Liver (tissue), 10 donors: ENCODE measurements at places on chromosomes 6 and 20. TPM values are rescaled to one million over a fixed set of nuclear protein-coding genes. Genes with fewer than 3 reads are reported as not detected.

- DNase-seq: no peak
These were observed 6.8 kb upstream of the ADTRP start for GRCh38 chr6:11785415-11785773.

GRCh38 chr6:6825193-6825784 lies 236.8 kb downstream of the LY86 start:
- DNase-seq: no peak

Gene ADGRF4
- polyA plus RNA-seq: not detected

DNA sequence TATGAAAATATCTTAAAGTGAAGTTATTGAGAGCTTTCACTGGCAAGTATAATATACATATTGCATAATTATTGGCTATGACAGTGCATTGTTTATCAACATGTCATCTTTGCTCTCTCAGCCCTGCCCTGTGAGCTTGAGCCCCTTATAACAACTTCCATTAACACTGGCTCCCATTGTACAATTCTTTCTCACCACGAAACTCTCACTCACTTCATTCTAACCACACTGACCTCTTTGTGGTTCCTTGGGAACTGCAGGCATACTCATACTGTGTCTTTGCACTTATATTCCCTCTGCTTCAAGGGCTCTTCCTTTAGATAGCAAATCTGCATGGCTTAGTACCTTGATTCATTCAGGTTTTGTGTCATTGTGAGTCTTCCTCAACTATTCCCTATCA lies 411.8 kb downstream of the CDKAL1 start:
- DNase-seq: no peak

Gene MTHFD1L
- 2.1 TPM for polyA plus RNA-seq

DNA sequence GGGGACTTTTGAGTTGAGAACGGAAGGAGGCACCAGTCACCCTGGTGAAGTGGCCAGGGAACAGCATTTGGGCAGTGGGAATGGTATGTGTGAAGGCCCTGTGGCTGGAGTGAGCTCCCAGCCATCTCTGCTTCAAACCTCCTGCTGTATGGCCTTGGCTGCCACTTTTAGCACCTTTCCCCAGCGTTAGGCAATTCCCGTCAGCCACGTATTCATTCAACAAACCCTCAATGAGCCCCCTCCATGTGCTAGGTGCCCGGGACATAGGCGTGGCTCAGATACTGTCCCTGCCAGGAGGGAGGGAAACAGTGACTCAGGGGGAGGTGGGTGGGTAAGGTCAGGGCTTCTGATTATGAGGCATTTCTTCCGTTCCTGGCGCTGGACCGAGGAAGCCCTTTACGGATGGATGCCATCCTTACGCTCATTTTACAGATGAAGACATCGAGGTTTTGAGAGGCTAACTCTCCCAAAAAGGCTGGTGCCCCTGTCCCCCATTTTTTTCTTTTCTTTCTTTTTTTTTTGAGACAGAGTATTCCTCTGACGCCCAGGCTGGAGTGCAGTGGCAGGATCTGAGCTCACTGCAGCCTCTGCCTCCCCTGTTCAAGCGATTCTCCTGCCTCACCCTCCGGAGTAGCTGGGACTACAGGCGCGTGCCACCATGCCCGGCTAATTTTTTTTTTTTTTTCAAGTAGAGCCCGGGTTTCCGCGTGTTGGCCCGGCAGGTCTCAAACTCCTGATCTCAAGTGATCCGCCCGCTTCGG lies 37.5 kb downstream of the SRC start:
- no peak for DNase-seq
